ENCODE measurements at places on chromosomes 3 and 15.

GRCh38 chr3:41608347-41608746 is 353.6 kb downstream of the ULK4 start:
- DNase-seq = no peak

GRCh38 chr3:12495749-12496452 is 11.6 kb downstream of the TSEN2 start:
- DNase-seq = no peak

GRCh38 chr15:31359702-31360111 is 33.1 kb downstream of the KLF13 start:
- no peak for DNase-seq

GRCh38 chr3:124861041-124861440 is 26.1 kb downstream of the ITGB5 start:
- no peak for DNase-seq

- DNase-seq = no peak
Measured at GRCh38 chr3:160768918-160769317, 12.9 kb downstream of the PPM1L start.

GRCh38 chr15:99911816-99912215 is 178.6 kb upstream of the LYSMD4 start:
- no peak for DNase-seq

GRCh38 chr3:160180581-160181216 is 44.5 kb upstream of the C3orf80 start:
- DNase-seq = no peak

- no peak for DNase-seq
Measured at GRCh38 chr3:173225351-173225750, 84.3 kb upstream of the SPATA16 start.

DNA sequence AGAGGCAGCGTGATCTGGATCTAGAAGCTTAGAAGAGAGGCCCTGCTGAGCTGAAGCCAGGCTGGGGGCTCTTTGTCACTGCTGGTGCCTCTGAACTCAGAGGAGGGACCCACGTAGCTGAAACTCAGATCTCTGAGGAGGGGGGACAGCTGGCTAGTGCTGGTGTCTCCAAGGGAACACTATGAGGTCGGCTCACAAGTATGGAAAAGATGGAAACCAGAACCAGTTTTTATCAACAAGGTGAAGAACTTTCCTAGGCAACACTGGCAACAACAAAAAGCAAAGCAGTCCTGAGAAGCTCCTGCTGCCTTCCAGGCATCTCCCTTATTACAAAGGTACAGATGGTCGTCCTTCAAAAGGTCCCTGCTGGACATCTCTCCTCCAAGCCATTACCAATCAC is 27.0 kb upstream of the FSTL1 start:
- no peak for DNase-seq

DNA sequence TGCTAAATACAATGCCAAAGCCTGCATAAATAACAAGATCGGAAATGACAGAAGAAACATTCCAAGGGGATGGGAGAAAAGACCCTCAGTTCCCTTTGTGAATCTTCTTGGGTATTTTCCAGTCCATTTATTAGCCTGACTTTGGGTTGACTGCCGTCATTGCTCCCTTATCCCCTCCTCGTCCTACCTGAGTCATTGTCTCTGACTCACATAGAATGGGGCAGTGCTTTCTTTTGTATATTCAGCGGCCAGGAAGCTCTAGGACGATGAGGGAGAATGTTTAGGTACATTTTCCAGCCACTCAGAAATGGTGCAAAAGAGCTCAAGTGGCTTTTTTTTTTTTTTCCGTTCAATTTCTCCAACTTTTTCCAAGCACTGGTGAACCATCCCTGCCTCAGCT is 71.6 kb downstream of the KAT2B start:
- no peak for DNase-seq

DNA sequence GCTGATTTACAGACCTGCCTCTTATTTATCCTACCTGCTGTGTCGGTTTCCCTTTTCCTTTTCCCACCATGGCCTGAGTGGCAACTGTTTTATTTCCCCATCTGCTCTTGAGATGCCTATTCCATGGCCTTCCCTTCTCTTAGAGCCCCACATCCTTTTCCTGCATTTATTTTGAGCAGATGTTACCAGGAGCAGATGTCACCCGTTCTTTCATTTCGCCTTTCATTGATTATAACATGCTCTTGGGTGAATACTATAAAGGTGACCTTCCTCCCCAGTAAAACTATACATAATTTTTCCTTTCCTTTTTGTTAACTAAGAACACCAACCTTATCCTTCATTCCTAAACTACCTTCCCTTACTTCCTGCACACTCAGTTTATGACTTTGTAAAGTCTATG is 8.5 kb upstream of the P2RY1 start:
- DNase-seq = no peak

- no peak for DNase-seq
Measured at GRCh38 chr3:147404800-147405230, 1.5 kb downstream of the ZIC4 start.

DNA sequence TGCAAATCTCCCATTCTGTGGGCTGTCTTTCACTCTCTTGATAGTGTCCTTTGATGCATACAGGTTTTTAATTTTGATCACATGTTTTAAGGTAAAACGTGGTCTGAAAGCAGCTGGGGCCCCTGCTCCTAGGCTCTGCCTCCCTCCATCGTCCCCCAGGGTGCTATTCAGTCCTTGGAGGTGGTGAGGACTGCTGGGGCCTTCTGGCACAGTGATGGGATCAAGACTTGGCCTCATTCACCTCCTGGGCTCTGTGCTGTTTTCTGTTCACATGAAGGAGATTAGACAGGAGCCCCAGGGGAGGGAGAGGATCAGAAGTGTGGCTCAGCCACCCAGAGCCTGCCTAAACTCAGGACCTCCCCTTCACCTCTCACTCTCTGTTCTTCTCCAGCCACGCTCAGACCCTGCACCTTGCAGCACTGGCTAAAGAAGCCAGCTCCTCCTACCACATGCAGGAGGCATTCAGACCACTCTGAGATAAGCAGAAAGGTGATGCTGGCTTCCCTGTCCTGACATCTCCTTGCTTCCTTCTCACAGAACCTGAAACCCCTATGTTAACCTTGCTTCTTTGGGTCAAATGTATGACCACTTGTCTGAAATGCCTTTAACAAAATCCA is 43.9 kb downstream of the PAQR5 start:
- no peak for DNase-seq

DNA sequence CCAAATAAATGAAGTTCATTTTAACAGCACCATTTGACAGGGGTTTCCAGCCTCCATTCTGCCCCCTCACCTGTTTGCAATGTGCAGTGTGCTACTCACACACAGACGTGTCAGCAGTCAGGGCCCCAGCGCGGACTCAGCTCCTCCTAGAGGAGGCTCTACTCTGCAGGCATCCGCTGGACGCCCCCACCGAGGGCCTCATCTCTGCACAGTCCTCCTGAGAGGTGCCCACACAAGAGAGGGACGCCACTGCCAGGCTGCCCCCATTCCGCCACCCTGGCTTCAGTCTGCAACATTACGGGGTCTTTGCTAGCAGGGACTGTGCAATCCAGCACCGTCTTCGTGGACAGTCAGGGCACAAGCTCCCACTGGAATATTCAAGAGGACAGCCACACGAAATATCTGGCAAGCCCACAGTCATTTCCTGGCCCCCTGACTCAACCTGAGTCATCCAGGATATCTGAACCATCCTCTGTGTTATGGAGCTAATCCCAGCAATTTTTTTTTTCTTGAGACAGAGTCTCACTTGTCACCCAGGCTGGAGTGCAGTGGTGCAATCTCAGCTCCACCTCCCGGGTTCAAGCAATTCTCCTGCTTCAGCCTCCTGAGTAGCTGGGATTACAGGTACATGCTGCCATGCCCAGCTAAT is 255.0 kb downstream of the OCA2 start:
- DNase-seq = no peak

DNA sequence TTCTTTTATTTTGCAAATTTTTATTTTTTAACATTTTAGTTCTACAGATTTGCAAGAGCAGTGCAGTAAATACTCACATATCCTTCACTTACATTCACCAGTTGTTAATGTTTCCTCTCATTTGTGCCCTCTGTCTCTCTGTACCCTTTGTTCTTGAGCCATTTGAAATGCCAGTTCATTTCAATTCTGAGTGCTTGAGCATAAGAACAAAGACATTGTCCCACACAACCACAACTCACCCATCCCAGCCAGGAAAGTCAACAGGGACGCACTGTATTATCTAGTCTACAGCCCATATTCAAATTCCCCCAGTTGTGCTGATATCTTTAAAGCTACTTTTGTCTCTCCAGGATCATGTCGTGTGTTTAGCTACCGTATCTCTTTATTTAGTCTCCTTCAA is 141.4 kb upstream of the SLC6A11 start:
- DNase-seq = no peak

GRCh38 chr3:45635475-45636256 is 41.1 kb downstream of the LIMD1 start:
- no peak for DNase-seq

- DNase-seq = no peak
Measured at GRCh38 chr3:42613462-42613861, 13.0 kb downstream of the NKTR start.

DNA sequence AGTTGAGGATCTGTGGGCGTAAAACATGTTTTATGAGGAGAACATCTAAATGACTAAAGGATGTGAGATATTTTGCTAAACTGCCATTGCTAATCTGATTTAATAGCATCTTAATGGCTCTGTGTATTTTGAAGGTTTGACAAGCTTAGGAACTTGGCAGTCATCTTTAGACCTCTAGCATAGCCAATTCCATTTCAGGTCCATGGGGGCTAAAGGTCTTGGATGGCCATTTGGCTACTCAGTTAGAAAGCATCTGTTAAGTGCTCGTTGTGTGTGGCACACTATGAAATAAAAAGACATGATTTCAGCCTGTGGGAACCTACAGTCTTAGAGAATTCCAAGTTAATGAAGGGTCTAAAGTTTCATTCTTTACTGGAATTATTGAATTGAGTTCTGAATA is 236.2 kb downstream of the IL5RA start:
- DNase-seq = no peak

DNA sequence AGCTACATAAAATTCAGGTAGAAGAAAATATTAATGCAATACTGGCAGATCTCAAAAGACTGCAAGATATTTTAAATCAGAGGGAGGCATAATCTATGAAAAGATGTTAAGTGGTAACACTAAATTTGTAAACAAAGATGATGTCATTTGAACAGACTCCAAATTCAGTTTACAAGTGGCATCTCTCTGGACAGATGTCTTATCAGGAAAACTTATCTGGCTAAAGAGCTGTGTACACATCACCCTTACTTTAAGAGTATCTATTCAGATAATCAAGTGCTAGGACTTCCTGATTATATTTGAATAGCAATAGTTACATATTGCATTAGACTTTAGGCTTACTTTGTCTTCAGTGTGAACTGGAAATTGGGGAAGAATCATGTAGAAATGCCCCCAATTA is 231.5 kb downstream of the WDR72 start:
- DNase-seq = no peak

DNA sequence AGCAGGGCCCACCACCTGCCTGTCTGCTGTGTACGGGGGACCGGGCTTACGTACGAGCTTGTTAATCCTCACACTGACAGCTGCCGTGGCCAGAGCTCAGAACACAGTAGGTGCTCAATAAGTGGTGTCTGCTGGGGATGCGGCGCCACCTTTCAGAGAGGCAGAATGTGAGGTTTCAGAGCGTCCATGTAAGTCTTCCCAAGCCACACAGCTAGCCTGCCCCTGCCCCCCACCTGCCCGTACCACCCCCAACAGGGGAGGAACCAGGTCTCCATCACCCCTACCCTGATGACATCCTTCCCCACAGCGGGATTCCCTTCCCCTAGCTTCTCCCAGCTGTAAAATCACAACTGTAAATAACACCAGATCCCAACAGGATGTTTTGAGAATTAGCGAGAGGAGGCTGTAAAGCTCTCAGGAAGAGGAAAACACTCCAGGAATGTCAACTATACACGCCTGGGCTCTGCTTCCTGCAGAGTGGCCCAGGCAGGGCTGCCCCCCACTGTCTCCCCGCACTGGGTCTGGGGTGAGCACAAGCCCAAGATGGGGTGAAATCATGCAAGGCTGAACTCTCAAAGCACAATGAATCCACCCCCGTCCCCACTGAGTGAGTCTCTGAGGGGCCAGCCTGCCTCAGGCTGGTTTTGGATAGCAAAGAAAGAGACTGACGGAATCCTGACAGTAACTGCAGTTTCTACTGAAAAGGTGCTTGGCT is 250.1 kb upstream of the LYSMD4 start:
- DNase-seq = no peak

DNA sequence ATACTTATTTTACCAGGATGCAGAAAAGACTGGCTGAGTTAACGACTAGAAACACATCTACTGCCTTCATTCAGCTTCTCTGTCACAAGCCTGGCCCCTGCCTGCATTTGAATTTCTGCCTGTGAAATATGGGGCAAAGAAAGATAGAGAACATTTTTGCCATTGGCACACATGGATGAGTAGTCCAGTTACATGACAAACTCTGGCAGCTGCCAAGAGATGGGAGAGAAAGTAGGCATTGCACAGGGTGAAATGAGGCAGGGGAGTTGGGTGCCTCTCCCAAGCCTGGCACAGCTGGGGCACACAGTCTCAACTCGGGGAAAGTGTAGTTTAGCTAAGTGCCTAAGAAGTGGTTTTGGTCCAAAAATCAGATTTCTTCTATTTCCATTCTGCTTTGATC is 24.0 kb downstream of the ANXA2 start:
- DNase-seq = no peak

DNA sequence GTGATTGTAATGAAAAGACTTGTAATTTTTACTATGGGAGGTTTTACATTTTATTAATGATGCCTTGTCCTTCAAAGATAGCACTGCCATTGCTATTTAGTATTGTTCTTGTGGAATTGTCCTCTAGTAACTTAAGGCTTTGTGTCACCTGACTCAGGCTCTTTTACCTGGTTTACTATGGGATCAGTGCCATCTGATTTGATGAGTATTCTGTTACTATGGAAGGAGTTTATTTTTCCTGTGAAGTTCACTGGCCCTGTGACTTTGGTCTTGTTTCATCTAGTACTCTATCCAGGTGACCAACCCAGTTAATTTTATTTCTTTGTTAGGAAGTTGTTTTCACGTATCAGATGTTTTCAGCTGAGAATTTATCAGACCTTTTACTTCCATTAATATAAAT is 9.0 kb downstream of the MORF4L1 start:
- no peak for DNase-seq

DNA sequence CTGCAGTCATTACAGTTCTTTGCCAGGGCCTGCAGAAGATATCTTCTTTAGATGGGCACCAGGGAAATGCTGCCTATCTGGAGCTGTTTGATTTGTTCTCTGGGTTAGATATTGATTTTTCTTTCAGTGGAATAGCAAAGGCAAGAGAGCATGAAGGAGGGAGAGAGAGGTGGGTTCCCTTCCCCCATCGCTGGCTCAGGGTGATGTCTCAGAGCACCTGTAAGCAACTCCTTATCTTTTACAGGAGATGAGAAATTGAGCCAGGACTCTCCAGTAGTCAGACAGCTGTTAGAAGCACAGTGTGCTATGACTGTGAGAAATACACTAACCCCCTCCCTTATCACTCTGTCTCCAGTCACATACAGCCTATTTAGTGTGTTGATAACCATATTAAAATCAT is 89.3 kb upstream of the SLC24A5 start:
- no peak for DNase-seq
